Left renal pelvis (tissue), 4 donors: ENCODE measurements at places on chromosomes 4 and X. TPM values are rescaled to one million over a fixed set of nuclear protein-coding genes. Genes with fewer than 3 reads are reported as not detected.

DNA sequence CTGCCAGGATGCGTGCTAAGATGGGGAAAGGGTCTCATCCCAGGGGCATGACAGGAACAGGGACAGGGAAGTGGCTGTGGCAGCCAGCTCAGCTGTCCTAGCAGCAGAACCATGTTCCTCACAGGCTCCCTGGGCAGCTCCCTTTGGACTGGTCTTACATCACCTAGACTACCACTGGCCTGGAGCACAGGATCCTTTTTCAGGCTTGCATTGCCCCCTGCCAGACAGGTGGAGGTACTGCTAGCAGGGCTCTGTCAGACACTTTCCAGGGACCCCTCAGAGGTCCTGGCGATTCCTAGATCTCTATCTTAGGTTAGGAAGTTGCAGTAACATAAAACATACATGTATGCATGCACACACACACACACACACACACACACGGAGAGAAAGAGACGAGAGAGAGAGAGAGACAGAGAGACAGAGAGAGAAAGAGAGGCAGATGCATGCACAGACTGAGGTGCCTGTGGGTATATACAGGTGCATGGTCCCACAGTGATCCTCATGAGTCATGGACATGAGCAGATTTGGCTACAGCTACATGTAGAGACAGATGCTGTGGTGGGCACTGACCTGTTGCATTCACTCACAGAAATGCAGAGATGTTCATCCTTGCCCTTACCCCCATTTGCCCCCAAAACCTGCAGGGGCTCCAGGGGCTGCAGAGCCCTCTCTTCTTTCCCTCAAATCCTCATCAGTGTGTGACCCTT, 63.6 kb downstream of the STARD8 start:
- DNase-seq: no peak

GRCh38 chr4:107902715-107903114, 28.6 kb upstream of the CYP2U1 start:
- DNase-seq: no peak

GRCh38 chr4:40317916-40318658, 17.0 kb upstream of the CHRNA9 start:
- DNase-seq: no peak

DNA sequence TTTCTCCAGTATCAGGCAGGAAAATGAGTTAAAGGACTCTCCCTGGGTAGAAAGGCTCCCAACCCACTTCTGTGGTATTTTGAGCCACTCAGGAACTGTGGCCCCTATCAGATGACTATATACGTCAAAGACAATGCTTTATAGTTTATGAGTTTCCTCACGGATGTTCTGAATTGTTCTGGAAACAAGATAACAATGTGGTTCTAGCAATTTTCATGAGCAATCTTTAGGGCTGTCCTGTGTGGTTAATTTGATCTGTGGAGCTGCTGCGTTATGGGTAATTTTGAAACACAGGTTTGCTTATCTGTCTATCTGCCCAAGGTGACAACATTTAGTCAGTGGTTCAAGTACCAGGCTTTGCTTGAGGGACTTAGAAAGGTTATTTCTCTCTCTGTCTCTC, 46.7 kb upstream of the IL2 start:
- no peak for DNase-seq

DNA sequence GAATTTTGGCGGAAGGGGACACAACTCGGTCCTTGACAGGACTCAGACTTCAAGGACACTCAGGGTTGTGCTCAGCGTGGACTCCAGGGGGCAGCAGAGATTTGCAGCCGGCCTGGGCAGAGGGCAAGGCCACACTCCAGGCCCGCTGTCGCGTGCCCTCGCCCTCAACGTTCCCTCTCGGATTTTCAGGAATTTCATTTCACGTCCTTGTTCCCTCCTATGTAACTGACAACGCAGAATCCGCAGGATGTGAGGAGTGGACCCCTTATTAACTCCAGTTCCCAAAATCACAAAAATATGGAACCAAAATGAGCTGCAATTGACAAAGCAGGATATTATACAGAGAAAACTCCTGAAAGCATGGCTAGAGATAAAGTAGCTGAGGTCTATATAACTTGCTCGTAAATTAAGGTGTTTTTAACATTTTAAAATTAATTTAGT, 21.0 kb upstream of the DCTD start:
- DNase-seq: no peak

GRCh38 chr4:36385951-36386571, 104.6 kb downstream of the DTHD1 start:
- no peak for DNase-seq

The ZDHHC9 gene
- 50.0 TPM for polyA plus RNA-seq

The TMEM47 gene
- polyA plus RNA-seq: 47.4 TPM

The TEX13B gene
- not detected for polyA plus RNA-seq
